Stimulated activated CD8-positive, alpha-beta memory T cell treated with anti-CD3 and anti-CD28 coated beads, Interleukin-4, amount 100 ng/mL, for 4 hours (primary cell): ENCODE measurements at places on chromosomes 2 and 18.

GRCh38 chr2:31523871-31524492 lies 56.8 kb downstream of the SRD5A2 start:
- DNase-seq = peak; percentile 29

DNA sequence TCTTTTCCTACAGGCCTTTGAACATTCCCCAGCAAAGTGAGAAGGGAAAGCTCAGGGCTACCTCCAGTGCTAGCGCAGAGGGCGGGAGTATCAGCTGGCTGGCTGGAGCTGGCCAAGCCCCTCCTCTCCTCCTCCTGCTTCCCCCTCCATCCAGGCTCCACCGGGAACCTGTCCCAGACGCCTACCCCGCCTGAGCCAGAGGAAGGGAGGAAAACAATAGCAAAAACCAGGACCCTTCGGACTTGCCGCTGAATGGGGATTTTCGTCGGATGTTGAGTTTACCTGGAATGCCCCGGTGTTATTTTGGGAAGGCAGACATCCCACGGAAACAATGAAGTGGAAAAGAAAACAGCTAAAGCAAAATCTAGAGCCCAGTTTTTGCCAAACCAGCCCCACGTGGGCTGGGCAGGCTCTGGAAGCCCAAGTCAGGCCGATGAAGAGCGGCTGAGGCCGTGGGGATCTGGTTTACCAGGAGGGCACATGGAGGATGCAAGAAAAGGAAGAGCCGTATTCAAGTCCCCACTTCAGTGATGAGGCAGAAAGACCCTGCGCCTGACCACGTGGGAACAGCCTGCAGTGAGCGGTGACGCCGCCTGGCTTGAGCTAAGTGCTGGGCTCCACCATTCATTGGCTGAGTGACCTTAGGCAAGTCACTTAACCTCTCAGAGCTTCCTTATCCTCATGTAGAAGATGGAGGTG lies 100.4 kb upstream of the LCLAT1 start:
- no peak for DNase-seq

DNA sequence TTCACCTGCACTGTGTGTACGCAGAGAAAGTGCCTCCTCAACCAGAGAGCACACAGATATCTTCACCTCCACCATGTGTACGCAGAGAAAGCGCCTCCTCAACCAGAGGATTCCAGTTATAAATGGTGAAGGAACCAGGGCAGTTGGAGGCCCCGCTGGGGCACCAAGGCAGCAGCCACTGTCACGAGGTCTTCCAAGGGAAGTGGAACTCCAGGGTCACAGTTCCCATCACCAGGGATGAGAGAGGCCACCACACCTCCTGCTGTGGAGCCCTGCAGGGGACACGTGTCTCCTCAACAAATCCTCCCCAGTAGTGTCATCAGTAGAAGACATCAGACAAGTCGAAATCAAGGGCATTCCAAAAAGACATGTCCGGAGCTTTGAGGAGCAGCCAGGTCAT lies 28.2 kb upstream of the NFATC1 start:
- no peak for DNase-seq

GRCh38 chr18:55121397-55122170 lies 162.3 kb upstream of the CCDC68 start:
- no peak for DNase-seq

GRCh38 chr2:241014764-241015163 lies 16.3 kb downstream of the SNED1 start:
- DNase-seq = no peak

GRCh38 chr2:142877216-142877838 lies at the start of gene KYNU:
Gene KYNU, plus strand, starts transcription at chr2:142877664. Its CDS starts 7,704 bp downstream, at chr2:142885368.
- no peak for DNase-seq

DNA sequence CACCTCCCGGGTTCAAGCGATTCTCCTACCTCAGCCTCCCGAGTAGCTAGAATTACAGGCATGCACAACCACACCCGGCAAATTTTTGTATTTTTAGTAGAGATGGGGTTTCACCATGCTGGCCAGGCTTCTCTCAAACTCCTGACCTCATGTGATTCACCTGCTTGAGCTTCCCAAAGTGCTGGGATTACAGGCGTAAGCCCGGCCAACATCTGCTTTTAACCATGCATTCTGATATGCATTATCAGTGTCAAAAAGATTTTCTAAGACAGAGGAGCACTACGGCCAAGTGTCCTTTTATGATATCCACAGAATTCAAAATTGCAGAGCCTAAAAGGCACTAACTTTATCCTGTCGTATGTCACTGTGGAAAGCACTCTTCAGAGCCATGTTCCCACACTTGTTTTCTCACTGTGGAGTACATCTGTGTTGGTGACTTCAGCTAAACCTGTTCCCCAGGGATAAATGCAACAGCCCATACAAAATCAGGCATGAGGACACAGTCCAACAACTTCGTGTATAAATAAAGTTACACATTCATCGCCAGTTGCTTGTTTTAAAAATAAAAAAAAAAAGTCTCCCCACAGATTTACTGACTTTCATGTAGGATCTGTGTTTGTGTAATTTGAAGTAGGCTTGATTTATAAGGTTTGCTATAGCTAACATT lies 56.4 kb downstream of the STK25 start:
- DNase-seq = no peak

- no peak for DNase-seq
Observed at GRCh38 chr2:64482765-64483504, 29.0 kb downstream of the LGALSL start.
